IMR-90 (cell line): ENCODE measurements at places on chromosomes 2 and 18. TPM values are rescaled to one million over a fixed set of nuclear protein-coding genes. Genes with fewer than 3 reads are reported as not detected.

DNA sequence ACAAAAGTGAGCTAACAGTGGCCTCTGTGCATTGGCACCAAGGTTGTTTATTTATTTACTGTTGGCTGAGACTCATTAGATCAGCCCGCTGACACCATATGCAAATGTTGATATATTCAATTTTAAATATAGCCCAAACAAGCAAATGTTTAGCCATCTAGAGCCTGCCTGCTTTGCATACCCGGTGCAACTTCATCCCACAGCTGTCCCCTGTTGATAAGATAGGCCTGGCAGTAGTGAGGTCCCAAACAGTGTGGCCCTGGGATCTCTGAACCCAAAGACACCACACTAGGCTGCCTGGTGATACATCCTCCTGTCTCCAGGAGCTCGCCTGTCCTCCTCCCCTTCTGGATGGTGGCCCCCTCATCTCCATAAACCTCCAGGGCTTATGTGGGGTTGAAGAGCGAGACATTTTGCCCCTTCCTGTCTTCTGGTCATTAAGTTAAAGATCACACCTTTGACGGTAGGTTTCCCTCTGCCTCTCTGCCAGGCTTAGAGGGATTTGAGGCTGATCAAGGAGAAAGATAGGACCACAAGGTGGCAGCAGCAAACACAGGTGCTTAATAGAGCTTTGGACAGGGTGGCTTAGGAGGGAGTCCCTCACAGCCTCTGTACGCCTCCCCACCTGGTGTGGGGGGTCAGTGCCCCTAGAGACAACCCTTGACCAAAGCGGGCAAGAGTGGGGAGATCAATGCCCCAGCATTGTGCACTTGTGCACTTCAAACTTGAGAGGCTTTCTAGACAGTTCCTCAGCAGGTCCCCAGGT is 23.7 kb upstream of the MYO5B start:
- DNase-seq, result peak; percentile 14

REG1B gene
- not detected in 2 replicates for polyA plus RNA-seq

FAM237A gene
- not detected in 2 replicates for polyA plus RNA-seq

- peak; percentile 87 for DNase-seq
Observed at GRCh38 chr2:191048073-191048472, 34.1 kb upstream of the STAT1 start.

IGFBP2 gene
- 236 and 257 TPM in 2 replicates for polyA plus RNA-seq

GRCh38 chr2:111148925-111149324 is 28.2 kb downstream of the BCL2L11 start:
- no peak for DNase-seq

ESPNL gene
- polyA plus RNA-seq, result 2.0 and 2.6 TPM in 2 replicates

CYP1B1 gene
- polyA plus RNA-seq, result 0.65 and 0.77 TPM in 2 replicates

DNA sequence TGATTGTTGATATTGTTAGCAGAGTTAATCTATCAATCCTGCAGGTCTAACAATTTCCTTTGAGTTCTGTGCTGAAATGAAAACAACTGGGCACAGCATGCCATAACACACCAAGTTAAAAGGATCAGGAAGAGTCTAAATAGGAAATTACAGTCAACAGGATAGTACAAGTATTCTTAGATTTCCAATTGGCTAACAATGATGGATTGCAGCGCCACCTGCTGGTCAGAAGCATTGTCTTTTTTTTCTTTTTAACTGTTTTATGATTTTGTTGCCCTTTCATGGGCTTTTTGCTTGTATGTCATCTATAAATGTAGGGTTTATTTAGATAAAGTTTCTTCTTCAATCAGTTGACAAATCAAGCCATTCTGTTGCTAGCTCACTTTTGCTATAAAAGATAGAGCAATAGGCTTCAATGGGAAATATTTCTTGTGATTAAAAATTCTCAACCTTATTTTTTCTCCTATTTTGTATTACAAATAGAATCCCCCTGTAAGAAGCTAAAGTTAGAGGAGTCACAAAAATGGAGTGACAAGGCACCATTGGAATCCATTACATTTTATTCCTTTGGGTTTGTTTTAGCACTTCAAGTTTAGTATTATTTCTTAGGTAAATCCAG is 40.8 kb upstream of the RPRM start:
- peak; percentile 39 for DNase-seq

ALK gene
- not detected in 2 replicates for polyA plus RNA-seq

DNA sequence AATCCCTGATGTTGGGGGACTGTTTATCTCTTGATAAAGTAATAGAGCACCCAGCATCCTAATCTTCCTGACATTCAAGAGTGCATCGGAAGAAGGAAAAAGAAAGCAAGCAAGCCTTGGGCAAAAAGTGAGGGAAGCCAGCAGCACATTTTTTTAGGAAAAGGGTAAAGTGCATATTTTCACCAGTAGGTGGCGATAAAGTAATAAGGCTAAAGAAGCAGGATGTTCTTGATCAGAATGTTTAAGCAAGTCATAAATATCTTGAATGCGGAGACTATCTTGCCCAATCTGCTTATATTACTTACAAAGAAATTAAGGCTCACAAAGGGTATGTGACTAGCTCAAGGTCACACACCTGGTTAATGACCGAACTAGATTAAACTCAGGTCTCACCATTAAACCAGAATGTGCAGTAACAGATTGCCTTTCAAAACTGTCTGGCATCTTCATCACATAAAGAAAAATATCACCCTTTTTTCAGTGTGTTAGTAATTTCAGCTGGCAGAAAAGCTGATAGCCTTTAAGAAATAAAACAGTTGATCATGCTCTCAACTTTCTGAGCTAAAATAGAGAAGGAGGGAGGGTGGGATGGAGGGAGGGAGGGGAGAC is 83.8 kb downstream of the VIT start:
- peak; percentile 66 for DNase-seq

GRCh38 chr2:28166956-28167355 is 225.7 kb upstream of the FOSL2 start:
- DNase-seq, result peak; percentile 75

ASTL gene
- not detected in 2 replicates for polyA plus RNA-seq

- DNase-seq, result no peak
Observed at GRCh38 chr2:40329739-40330030, 122.2 kb downstream of the SLC8A1 start.

C2orf80 gene
- not detected in 2 replicates for polyA plus RNA-seq

GRCh38 chr18:13003466-13003896 is 12.3 kb downstream of the CEP192 start:
- peak; percentile 80 for DNase-seq

GRCh38 chr2:29293830-29294438 is 178.7 kb downstream of the CLIP4 start:
- DNase-seq, result peak; percentile 28

DNA sequence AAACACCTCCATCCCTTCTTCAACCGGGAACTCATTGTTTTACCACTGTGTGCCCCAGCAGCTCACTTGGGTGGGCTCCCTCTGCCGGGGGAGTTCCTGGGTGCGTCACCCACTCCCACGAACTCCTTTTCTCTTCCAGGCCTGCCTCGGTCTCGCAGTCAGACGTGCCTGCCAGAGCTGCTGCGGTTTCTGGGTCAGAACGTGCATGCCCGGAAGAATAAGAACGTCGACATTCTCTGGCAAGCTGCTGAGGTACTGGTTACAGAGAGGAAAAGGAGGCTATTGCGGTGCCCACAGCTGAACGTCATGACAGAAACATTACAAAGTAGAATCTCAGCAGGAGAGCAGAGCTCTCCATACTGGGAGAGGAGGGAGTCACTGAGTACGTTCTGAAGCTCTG is 35.6 kb downstream of the COA5 start:
- DNase-seq, result no peak

C1D gene
- 14.3 and 16.7 TPM in 2 replicates for polyA plus RNA-seq

CCDC121 gene
- 0.65 and 0.67 TPM in 2 replicates for polyA plus RNA-seq

CYS1 gene
- polyA plus RNA-seq, result 0.12 and 0.17 TPM in 2 replicates

GRCh38 chr2:138842341-138842740 is 62.2 kb upstream of the NXPH2 start:
- DNase-seq, result no peak

STAM2 gene
- 10.1 and 12.5 TPM in 2 replicates for polyA plus RNA-seq

GRCh38 chr2:170145675-170146432 is 32.1 kb upstream of the MYO3B start:
- no peak for DNase-seq

- DNase-seq, result no peak
Observed at GRCh38 chr2:222298311-222299150, at the start of gene PAX3. Gene PAX3, minus strand, starts transcription at chr2:222298998. Its CDS starts 383 bp downstream, at chr2:222298615.

DNA sequence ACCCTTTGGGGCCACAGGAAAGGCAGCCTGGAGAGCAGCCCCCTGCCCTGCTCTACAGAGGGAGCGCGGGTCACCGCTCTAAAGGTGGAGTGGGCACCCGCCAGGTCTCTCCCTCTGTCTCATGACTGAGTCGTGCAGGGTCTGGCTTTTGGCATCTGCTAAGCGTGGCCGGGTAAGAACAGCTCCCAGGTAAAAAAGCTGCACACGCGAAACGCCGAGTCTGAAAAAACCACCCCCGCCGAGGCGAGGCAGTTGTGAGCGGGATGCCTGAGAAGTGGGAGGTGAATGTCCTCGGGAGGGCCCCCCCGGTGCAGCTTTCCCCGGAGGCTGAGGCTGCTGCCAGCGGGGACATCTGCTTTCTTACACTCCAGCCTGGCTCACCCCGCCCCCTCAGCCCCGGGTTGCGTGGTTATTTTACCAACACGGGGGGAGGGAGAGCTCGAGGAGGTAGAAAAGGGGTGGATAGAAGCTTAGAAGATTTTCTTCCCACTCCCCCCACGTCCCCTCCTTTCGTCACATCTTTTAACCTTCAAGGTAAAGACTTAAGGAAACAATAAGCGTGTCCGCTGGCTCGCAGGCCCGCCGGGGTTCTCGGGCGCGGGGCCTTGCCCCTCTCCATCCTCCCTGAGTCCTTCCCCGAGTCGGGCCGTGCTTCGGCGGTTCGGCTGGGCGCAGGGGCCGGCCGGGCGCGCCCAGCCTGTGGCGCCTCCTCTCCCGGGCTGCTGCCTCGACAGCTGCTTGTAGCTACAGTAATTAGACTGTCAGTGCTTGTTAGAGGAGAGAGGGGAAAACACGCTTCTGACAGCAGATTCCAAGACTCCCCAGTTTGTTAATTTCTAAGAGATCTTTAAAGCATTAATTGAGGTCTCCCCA is 70.6 kb upstream of the PSMD14 start:
- peak; percentile 33 for DNase-seq

GRCh38 chr2:190682168-190682567 is 33.3 kb downstream of the NAB1 start:
- peak; percentile 52 for DNase-seq

DNA sequence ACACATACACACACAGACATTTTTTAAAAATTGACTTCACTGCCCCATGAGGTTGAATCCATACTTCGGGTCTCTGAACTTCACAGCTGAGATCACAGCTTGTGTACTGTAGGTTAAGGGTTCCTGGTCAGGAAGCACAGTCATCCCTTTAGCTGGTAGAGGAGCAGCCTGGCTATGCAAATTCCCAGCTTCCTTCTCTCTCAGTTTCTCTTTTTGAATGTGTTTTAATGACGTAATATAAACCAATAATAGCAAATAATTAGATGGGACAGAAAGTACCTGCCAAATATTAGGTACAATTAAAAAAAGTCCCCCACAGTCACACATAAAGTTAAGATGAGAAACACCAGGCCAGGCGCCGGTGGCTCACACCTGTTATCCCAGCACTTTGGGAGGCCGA is 178.7 kb downstream of the ZNF385B start:
- DNase-seq, result no peak

DNA sequence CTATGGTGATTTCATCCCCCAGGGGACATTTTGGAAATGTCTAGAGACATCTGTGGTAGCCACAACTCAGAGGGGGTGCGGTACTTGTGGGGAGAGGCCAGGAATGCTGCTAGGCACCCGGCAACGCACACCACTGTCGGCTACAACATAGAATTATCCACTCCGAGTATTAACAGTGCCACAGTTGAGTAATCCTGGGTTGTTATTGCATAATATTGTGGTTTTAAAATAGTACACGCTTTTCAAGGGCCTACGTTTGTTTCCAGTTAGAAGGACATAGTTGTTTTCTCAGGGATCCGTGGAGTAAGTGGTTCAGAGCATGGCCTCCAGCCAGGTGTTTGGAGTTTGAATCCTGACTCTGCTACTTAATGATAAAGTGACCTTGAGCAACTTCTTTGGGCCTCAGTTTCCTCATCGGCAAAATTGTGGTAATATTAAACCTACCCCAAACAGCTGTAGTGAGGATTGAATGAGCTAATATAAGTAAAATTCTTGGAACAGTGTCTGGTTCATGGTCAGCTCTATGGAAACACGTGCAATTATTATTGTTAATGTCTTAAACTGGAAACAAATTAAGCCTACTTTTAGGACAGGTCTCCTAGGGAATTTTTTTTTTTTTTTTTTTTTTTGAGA is 24.5 kb downstream of the CYP27A1 start:
- peak; percentile 96 for DNase-seq

GRCh38 chr2:211035548-211036185 is 479.3 kb downstream of the CPS1 start:
- DNase-seq, result peak; percentile 4

GRCh38 chr18:11514267-11514666 is 95.1 kb upstream of the SLC35G4 start:
- no peak for DNase-seq

DNA sequence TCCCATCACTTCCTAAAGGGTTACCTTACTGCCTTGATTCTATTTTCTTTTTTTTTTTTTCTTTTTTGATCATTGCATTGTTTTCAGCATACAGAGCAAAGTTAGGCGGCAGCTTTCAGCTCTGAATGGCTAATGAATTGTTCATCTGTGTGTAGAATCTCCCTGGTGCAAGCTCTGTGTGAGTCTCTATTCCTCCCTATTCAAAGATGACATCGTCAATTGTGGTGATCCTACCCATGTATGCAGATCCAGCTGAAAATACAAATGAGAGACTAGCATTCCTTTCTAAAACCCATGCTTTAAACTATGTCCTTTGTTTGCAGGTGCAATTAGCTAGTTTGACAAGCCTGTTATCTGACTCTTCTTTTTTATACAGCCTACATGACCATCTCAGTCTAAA is 539.0 kb downstream of the ARHGAP15 start:
- DNase-seq, result no peak

DNA sequence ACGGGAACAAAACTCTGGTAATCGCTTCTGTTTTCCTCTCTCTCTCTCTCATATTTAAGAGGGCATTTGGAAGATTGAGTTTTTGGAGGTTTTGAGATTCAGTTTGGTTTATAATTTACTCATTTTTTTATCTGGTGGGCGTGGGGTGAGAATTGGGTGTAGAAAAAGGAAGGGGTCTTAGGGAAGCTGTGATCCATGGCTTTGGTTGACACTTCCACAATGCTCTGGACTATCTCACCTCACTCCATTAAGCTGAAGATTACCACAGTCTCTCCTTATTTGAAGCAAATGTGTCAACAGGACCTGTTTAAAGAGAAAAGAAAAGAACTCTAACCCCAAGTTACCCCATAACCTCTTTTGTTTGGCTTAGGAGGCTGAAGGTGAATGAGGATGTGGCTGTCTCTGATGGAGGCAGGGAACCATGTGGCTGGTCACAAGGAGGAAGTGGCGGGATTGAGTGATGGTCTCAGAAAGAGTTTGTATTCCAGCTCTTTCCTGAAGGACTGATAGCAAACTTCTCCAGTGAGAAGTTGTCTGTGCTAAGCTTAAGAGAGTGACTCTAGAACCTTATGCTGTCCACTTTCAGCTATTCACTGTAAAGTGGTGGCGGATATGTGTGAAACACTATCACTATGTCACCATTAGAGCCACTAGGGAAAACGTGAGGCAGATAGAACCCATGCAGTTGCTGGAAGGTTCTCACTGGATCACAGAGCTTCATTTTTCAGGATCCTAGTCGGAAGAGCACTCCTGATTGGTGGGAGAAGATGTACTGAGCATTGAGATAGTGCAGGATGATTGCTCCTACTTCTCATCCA is 934 bp downstream of the ZNF804A start:
- peak; percentile 34 for DNase-seq
